ENCODE measurements at places on chromosomes 2 and 18. TPM values are rescaled to one million over a fixed set of nuclear protein-coding genes. Genes with fewer than 3 reads are reported as not detected.

ROCK2 gene
- total RNA-seq = 28.2 TPM

ZNG1B gene
- 26.7 TPM for total RNA-seq

ZAP70 gene
- total RNA-seq = 883 TPM

C1QL2 gene
- not detected for total RNA-seq

TFPI gene
- 0.10 TPM for total RNA-seq

KCNIP3 gene
- 1.4 TPM for total RNA-seq

OR6B2 gene
- not detected for total RNA-seq

ST6GAL2 gene
- not detected for total RNA-seq

FNDC4 gene
- not detected for total RNA-seq

CBLN2 gene
- not detected for total RNA-seq

AFTPH gene
- 39.6 TPM for total RNA-seq

ACMSD gene
- total RNA-seq = not detected

CRACDL gene
- total RNA-seq = 0.40 TPM

ARHGAP15 gene
- 148 TPM for total RNA-seq

ABCG8 gene
- not detected for total RNA-seq

NHEJ1 gene
- 9.9 TPM for total RNA-seq

HOXD4 gene
- total RNA-seq = not detected

MC5R gene
- not detected for total RNA-seq

CROCC2 gene
- total RNA-seq = 0.14 TPM

RRM2 gene
- 18.5 TPM for total RNA-seq

ANKRD30BL gene
- not detected for total RNA-seq

NAPG gene
- total RNA-seq = 62.5 TPM

SIX2 gene
- not detected for total RNA-seq

VWC2L gene
- not detected for total RNA-seq

GAREM1 gene
- total RNA-seq = not detected

MOCOS gene
- 0.24 TPM for total RNA-seq

UGT1A10 gene
- total RNA-seq = not detected

VAMP5 gene
- total RNA-seq = 36.7 TPM

MYO7B gene
- total RNA-seq = 0.25 TPM

CASP10 gene
- total RNA-seq = 101 TPM

ZNF385B gene
- total RNA-seq = not detected

XDH gene
- not detected for total RNA-seq
